GM10248 (cell line): ENCODE measurements at places on chromosomes 11 and 22.

DNA sequence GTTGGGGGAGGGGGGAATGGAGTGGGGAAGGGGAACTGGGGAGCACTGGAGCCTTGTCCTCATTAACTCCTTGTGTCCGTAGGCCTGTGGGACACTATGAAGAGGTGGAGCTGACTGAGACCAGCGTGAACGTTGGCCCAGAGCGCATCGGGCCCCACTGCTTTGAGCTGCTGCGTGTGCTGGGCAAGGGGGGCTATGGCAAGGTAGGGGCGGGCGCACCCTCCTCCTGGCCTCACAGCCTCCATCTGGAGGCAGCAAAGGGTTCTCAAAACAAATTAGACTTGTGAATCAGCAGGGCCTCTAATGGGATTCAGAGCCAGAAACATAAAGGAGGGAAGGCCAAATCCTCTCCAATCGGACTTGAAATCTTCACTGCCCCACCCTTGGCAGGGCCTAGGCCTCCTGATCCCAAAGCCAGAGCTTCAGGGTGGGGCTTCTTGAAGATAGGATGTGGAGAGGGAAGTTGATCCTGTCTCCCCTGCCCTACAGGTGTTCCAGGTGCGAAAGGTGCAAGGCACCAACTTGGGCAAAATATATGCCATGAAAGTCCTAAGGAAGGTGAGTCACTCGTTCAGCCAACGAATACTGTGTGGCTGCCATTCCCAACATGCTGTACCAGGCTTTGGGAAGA lies 859 bp downstream of the RPS6KB2 start:
- DNase-seq = no peak

- peak; percentile 71 for DNase-seq
Observed at GRCh38 chr11:72239313-72239848, 4.6 kb downstream of the PHOX2A start.

- no peak for DNase-seq
Observed at GRCh38 chr11:38538866-38539680, 1941.0 kb upstream of the RAG2 start.

DNA sequence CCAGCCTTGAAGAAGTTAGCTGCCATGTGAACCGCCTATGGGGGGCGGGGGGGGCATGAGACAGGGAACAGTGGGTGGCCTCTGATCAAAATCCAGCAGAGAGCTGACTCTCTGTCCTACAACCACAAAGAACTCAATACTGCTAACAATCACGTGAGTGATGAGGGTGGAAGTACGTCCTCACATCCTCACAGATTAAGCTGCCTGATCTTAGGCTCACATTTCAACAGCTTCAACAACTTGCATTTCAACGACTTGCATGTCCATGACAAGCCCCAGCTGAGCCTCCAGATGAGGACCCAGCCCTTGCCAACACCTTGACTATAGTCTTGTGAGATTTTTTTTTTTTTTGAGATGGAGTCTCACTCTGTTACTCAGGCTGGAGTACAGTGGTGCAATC lies 51.6 kb downstream of the CLMP start:
- no peak for DNase-seq

- no peak for DNase-seq
Observed at GRCh38 chr11:74463216-74463615, 4.1 kb downstream of the KCNE3 start.

DNA sequence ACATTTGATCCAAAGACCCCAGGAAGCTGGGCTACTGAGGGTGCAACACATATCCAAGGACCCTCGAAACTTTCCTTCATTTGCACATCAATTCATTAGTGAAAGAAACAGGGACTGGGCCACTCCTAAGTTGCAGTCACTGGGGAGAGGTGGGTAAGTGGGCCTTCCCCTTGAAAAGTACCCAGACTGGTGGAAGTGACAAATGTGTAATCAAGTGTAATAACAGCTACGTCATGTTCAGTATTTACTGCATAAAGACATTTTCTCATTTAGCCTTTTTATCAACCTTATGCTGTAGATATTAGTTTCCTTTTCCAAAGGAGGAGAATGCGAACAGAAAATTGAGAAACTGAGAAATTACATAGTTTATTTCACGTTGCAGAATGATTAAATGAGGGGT lies 101.9 kb upstream of the OLFML1 start:
- no peak for DNase-seq

GRCh38 chr22:46985507-46985882 lies 223.0 kb downstream of the TBC1D22A start:
- DNase-seq = no peak

DNA sequence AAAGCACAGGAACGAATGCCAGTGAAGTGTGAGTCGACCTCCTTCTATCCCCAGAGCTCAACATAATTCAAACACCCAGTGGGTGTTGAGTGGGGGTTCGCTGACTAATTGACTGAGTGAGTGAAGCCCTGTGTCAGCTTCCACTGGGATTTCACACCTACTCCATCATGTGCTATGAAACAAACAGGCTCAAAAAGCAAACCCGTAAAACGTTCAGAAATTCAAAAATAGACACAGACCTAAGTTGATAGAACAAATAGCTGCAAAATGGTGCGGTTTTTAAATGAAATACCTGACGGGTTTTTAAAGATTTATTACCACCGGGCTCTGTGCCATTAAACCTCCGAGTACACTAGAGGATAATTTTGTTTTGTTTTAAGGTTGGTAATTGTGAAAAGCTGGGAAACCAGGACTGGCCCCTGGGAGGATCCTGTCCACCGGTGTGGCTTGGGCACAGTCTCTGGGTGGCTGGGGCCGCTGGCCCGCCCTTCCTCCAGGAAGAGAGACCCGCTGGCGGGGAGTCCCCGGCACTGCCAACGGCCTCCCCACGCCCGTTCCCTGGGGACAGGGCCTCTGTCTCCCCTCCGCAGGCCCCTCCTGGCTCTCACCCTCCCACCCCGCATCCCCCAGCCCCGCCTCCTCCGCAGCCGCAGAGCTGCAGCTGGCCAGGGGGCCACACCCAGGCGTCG lies 13.6 kb downstream of the KCNJ5 start:
- peak; percentile 62 for DNase-seq

- no peak for DNase-seq
Observed at GRCh38 chr11:118635237-118635591, 27.8 kb downstream of the PHLDB1 start.

GRCh38 chr11:93662175-93662570 lies 691 bp downstream of the CEP295 start:
- DNase-seq = no peak

DNA sequence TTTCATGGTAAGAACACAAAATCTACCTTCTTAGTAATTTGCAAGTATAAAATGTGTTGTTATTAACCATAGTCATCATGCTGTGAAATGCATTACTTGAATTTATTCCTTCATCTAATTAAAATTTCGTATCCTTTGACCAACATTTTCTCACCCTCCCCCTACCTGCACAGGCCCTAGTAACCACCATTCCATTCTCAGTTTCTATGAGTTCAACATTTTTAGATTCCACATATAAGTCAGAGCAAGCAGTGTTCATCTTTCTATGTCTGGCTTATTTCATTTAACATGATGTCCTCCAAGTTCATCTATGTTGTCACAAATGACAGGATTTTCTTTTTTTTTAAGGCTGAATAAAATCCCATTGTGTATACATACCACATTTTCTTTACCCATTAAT lies 43.5 kb upstream of the CCDC179 start:
- DNase-seq = no peak

DNA sequence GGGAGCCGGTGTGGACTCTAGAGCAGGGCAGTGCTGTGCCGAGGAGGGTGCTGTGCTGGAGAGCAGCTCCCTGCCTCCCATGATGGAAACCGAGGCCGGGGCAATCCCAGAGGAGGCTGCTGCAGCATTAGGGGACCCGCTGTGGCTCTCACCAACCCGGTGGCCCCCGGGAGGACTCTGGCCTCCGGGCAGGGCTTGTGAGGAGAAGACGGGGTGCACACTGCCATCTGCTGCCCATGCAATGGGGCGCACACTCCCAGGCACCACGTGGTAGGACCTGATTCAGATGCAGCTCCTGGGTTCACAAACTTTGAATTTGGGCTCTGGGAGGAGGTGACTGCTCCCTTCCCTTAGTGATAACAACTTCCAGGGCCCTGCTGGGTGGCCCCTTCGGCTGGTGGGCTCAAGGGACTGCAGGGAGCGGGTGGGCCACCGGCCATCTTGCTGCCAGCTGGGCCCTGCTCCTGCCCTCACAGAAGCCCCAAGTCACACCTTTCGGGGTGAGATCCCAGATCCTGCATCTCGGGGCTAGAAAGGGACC lies 93.8 kb upstream of the FGF3 start:
- DNase-seq = no peak

GRCh38 chr11:87518266-87518665 lies 480.5 kb downstream of the TMEM135 start:
- DNase-seq = no peak

GRCh38 chr11:77155082-77155475 lies 27.0 kb downstream of the MYO7A start:
- DNase-seq = no peak

DNA sequence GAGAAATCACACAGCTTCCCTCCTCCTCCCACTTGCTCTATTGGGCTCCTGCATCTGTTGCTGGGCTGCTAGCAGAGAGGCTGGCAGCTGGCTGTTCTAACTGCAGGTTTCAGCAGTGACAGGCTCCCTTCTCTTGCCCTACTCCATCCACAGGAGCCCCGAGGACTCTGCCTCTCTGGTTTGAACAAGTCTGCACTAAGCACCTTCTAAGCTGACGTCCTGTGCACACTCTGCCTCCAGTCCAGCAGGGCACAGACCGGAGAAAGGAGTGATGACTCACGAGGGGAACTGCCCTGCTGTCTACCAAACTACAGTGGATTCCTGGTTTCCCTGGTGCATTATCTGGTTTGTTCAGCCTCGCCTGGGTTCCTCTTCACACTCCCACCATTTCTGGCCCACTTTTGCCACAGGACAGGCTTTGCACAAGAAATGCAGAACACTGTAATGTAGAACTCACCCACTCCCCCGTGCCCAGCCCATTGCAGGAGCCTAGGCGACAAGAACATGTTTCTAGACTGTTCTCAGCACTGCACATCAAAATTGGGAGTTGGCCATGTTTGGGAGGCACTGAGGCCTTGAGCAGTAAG lies 26.0 kb downstream of the IL10RA start:
- DNase-seq = no peak

DNA sequence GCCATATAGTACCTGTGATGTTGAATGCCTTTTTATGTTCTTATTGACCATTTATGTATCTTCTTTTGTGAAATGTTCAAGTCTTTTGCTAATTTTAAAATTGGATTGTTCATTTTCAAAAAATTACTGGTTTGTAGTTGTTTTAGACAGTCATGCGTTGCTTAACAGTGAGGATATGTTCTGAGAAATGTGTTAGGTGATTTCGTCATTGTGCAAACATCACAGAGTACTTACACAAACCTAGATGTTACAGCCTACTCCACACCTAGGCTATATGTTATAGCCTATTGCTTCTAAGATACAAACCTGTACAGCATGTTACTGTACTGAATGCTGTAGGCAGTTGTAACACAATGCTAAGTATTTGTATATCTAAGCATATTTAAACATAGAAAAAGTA lies 32.5 kb downstream of the PDE3B start:
- no peak for DNase-seq

DNA sequence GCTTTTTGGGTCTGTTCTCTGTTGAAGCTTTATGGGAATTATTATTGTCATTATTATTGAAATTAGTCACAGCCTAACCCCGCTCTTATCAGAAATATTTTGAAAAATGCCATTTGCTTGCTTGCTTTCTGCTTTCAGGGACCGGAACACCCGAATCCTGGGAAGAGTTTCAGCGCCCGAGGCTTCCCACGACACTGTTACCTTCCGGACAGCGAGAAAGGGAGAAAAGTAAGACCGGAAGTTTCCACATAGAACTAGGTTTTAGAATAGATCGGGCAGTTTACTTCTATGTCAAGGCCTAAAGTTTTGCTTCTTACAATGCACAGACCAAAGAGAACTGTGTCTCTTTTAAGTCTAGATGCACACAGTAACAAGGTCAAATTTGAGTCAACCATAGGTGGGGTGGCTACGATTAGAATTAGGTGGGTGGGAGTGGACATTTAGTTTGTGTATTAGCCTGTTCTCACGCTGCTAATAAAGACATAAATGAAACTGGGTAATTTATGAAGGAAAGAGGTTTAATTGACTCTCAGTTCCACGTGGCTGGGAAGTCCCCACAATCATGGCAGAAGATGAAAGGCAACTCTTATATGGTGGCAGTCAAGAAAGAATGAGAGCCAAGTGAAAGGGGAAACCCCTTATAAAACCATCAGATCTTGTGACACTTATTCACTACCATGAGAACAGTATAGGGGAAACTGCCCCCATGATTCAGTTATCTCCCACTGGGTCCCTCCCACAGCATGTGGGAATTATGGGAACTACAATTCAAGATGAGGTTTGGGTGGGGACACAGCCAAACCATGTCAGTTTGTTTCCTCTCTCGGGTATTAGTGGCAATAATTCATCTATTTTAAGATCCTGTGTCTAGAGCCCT lies 12.9 kb downstream of the MPEG1 start:
- peak; percentile 58 for DNase-seq

DNA sequence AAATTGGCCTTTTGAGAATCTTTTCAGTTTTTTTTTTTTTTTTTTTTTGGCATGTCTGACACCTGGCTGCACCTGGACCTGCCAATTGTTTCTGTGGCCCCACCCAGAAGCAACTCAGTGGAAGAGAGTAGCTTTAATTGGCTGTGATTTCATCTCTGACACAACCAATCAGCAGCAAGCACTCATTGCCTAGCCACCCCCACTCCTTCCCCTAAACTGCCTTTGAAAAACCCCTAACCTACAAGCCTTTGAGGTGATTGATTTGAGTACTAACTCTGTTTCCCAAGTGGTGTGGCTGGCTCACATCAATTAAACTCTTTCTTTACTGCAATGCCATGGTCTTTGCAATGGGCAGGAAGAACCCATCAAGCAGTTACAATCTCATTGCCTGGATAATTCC lies 98.2 kb upstream of the CHORDC1 start:
- no peak for DNase-seq

DNA sequence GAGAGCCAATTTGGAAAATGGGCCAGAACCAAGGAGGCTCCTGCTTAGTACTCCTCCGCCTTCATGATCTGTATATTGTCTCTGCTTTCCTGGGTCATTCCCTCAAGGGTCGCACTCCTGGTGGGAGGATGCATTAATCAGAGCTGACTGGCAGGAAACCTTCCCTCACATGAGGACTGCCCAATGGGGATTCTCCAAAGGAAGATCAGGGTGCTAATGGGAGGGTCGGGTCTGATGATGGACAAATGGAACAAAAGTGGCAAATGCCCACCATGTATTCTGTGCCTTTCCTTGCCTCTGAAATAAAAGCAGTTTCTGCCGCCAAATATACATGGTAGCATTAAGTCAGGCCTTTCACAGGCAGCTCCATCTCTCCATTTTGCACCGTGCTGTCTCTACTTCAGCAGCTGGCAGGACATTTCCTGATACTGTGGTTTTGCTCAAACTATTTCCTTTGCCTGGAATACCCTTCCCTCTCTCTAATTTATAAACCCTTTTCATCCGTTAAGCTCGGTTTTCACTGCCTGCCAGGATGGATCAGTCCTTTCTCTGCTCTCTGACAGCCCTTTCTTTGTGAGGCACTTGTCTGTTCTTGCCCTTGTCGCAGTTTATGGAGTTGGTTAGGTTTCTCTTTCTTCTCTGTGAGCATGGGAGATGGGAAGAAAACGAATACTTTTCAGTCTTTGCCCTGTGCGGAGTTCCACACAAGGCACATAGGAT lies 13.5 kb downstream of the SREBF2 start:
- no peak for DNase-seq

GRCh38 chr11:1868636-1869291 lies 15.9 kb downstream of the LSP1 start:
- no peak for DNase-seq

- peak; percentile 75 for DNase-seq
Observed at GRCh38 chr11:6443269-6444003, 2.6 kb upstream of the HPX start.
